ENCODE measurements at places on chromosomes 2 and 18. TPM values are rescaled to one million over a fixed set of nuclear protein-coding genes. Genes with fewer than 3 reads are reported as not detected.

DNA sequence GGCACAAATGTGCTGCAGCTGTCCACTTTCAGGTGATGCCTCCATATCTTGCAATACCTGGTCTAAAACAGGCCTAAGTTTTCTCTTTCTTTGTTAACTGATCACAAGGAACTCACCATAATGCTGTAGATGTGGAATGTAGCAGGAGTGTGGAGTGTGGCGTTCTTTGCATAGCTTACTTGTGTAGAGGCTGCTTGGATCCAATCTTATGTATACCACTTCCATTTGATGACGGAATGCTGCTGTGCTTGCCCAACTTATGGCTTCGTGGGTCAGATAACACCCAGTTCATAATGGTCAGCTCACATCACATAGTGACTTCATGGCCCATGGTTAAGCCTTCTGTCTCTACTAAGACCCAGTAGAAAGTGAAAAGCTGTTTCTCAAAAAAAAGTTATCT lies 114.5 kb downstream of the LAMA3 start:
- DNase-seq, result no peak

DNA sequence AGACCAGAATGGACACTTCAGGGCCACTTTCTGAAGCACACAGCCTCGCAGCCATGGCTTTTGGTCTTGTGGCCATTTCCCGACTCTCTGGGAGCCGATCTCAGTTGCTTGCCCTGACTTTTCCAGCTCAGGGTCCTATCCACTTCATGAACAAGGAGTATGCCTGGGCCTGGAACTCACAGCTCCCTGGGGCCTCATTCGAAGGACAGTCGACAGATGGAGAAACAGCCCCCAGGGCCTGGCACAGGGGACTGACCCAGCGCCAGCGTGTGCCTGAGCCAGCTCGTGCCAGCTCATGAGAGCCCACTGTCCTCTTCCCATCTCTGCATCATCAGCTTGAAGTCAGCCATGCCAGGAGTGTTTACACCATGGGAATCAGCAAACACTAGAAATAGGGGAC lies 134.6 kb upstream of the GPC1 start:
- peak; percentile 54 for DNase-seq

GRCh38 chr2:202749477-202749876 lies 114.7 kb downstream of the FAM117B start:
- DNase-seq, result no peak

EIF2AK3 gene
- total RNA-seq, result 31.9 TPM

FMNL2 gene
- 62.1 TPM for total RNA-seq

GRCh38 chr2:43269074-43269572 lies 42.7 kb upstream of the ZFP36L2 start:
- no peak for DNase-seq

- no peak for DNase-seq
Observed at GRCh38 chr18:11215216-11215615, 65.8 kb upstream of the PIEZO2 start.

DNA sequence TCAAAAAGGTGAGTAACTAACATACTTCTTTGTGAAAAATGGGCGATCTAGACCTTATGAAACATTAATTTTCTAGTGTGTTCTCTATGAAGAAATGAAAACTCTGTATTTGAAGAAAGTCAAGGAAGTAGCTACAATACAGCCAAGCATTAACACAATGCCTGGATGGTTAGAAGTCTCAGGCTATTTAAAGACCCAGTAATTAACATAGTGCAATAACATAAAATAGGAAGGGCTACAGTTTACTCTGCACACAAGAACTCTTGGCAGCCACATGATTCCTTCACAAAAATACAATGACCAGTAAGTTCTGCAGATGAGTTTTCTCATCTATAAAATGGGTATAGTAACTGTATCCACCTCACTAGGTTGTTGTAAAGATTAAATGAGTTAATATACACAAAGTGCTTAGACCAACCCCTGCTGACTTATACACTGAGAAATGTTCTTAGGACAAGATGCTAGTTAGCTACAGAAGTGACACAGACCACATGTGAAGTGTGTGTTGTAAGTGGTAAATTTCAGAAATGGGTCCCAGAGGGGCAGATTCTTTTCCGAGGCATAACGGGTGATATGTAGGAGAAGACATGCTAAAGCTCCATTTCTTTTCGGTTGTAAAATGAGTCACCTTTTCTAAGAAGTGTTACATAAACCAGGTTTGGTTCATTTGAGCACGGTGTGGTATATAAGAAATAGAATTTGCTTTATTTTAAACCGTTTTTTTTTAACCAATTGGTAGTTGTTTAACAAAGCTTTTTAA lies 61.8 kb downstream of the CXCR4 start:
- DNase-seq, result no peak

DNA sequence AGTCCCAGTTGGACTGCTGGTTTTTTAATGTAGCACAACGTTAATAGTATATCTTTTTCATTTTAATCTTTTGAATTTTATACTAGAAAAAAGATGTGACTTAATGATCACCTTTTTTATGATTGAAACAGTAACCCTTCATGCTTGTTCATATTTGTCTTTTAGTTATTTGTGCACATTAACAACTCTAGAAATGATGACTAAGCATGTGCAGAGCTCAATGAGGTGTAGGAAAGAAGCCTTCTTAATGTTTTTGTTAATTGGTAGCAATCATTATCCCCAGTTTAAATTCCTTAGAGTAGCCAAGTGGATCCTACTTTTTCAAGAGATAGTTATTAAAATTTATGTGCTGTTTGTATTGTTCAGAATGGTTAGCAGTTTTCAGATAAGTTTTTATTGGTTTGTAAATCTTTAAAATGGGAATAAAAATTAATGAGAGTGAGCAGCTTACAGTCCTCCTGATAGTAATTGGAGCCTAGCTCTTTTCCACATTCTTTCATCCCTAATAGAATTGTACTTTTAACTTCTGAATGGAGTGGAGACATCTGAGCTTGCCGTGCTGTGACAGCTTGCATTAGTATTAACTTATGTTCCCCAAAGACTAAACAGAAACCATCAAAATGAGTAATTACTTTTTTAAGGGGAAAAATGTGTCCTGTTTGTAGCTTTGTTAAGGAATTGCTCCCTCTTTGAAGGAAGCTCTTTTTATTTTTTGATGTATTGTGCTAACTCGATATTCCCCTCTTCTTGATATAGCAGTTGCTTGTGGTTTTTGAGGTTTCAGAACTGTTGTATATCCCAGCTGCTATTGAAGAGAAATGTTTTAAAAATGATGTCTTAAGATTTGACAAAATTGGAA lies 17.3 kb downstream of the PIK3C3 start:
- DNase-seq, result no peak

DNA sequence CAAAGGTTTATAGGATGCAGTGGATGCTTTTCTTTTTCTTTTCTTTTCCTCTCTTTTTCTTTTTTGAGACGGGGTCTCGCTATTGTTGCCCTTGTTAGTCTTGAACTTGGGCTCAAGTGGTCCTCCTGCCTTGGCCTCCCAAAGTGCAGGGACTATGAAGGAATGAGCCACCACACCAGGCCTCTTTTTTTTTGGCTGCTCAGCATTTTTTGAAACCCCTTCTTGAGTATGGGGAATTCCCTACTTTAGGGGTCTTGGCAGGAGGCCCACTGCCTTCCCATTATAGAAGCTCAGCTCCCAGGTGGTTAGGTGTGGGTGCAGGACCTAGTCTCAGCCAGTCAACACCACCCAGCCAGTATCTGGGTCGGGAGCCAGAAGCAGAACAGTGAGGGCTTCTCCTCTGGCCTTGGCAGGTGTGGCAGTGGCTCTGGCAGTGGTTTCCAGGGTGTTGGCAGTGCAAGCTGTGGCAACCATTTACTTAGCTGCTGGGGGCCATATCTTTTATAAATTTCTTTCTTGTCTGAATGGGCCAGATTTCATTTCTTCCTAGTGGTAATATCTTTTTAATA lies 51.4 kb upstream of the ACYP2 start:
- no peak for DNase-seq

CD207 gene
- total RNA-seq, result not detected

NYAP2 gene
- 1.00 TPM for total RNA-seq

FAM237A gene
- not detected for total RNA-seq

DES gene
- total RNA-seq, result 1.4 TPM

POTEI gene
- total RNA-seq, result 2.1 TPM

- no peak for DNase-seq
Observed at GRCh38 chr18:72868585-72869225, 918 bp upstream of the NETO1 start.

- peak; percentile 79 for DNase-seq
Observed at GRCh38 chr2:237315170-237315828, 98.7 kb downstream of the COL6A3 start.

- no peak for DNase-seq
Observed at GRCh38 chr2:238505892-238506280, 79.2 kb downstream of the ASB1 start.

- no peak for DNase-seq
Observed at GRCh38 chr18:8752329-8752728, 47.0 kb downstream of the MTCL1 start.

MYOM1 gene
- total RNA-seq, result 2.0 TPM

DNA sequence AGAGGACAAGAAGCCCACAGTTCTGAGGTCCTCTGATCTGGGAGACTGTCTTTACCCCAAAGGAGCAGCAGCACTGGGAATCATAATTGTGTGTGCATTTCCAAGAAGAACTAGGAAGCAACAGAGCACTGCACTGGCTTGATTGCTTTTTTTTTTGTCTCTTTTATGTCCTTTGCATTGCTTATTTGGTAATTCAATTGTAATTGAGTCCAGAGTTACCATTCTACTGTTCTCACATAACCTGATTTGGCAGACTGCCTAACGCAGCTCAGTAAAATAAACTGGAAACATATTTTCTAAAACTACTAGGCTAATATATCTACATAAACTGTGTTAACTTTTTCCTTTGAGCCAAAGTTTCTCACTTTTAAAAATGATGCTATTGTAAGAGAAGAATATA lies 190.3 kb upstream of the SLC8A1 start:
- DNase-seq, result no peak

- no peak for DNase-seq
Observed at GRCh38 chr2:191622374-191623320, 55.3 kb upstream of the NABP1 start.

DNA sequence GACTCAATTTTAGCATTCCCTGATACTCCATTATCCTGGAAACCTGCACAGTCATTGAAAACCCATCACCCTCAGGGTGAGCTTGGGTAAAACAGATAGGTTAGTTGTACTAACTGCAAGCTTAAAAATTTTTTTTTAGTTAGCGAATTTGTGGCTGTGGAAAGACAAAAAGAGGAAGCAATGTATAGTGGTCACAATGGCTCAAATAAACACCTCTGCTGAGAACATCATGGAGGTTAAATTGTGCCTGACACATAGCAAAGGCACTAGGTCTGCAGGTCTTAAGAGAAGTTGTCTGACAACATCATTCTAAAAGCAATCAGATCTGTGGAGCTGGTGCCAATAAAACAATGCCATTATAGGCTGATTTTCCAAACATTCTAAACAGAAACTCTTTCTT lies 84.4 kb upstream of the CAVIN2 start:
- DNase-seq, result no peak

HTR2B gene
- total RNA-seq, result not detected
